H9 (cell line): ENCODE measurements at places on chromosomes 12 and 14.

- DNase-seq, result no peak
Measured at GRCh38 chr14:68464711-68465110, 328.2 kb downstream of the ZFP36L1 start.

DNA sequence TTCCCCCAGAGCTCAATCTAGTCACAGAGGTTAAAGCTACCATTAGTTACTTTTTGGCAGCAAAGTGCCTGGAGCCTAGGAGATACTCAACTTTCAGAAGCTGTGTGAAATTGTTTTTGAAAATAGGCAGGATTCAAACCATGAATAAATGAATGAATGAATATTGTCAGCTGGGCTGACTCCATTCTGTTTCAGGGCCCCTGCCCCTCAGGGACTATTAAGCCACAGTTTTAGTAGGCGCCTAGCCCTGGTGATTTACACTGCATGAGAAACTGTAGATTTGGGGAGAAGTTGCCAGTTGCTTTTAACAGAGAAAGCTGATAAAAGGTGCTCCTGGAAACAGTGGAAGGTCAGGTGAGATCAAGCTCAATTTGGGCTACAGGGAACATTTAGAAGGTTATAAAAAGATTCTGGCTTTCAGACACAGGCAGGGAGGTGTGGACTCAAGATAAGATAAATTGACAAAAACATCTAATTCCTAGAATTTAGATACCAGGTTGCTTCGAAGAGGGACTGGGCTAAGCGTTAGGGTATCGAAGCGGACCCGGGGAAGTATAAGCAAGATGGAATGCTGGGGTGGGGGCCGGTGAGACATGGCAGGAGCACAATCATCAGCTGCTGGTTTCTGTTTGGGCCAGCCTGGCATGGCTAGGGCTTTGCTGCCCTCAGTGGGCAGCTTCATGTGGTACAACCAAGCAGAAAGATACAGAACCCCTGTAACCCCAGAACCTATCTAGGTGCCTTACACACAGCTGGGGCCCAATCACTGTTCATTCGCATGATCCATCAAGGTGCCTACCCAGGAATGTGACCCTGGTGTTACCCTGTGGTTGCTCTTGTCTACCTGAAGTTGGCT, 14.9 kb upstream of the CELA1 start:
- DNase-seq, result no peak

- no peak for DNase-seq
Measured at GRCh38 chr12:1803736-1804135, 16.6 kb upstream of the LRTM2 start.

DNA sequence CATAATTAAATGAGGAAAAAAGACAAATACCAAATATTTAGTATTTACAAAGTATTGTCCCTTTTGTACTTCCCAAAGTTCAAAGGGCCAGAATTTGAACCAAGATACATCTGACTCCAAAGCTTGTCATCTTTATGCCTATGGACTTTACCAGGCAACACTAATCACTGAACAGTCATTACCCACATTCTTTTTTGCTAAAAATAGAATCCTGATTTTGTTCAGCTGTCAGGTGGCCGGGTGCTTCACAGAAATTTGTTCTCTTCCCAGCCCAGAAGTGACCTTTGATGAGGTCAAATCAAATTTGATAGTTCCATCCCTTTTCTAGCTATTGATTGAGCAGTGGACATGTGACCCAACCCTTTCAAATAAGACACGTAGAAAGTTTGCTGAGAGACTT, 121.6 kb downstream of the LLPH start:
- DNase-seq, result no peak

DNA sequence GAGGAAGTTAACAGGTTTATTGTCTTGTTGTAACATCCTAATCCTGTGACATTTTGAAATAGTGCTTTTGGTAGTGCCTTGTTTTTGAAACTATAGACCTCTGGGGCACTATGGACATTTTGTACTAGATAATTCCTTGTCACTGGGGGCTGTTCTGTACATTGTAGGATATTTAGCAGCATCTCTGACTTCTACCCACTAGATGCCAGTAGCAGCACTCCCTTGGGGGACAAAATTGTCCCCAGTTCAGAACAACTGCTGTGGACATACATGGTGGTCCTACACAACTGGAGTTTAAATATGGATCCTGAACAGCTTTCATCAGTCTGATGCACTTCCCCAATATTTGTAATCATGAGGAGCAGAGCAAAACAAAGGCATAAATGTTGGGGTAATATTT, 264.7 kb downstream of the RAD51B start:
- DNase-seq, result no peak

GRCh38 chr14:83709116-83709515, 1820.8 kb upstream of the FLRT2 start:
- no peak for DNase-seq

DNA sequence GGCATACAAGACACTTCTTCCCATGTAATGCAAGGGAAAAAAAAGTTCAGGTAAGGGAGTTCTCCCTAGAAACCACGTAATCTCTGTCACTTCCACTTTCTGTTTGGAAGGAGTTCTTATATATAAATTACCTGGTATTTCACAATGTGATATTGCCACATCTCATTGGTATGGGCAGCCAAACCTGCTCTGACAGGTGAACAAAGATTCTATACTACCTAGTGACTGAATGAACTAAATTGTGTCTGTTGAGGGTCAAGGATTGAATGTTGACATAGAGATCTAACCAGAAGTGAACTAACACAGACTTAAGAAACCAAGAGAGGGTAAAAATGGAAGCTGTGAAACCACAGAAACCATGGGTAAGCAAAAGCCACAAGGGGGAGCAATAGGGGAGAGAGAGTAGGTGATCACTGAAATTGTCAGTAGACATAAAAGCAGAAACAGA, 161.3 kb downstream of the RPL10L start:
- peak; percentile 40 for DNase-seq

DNA sequence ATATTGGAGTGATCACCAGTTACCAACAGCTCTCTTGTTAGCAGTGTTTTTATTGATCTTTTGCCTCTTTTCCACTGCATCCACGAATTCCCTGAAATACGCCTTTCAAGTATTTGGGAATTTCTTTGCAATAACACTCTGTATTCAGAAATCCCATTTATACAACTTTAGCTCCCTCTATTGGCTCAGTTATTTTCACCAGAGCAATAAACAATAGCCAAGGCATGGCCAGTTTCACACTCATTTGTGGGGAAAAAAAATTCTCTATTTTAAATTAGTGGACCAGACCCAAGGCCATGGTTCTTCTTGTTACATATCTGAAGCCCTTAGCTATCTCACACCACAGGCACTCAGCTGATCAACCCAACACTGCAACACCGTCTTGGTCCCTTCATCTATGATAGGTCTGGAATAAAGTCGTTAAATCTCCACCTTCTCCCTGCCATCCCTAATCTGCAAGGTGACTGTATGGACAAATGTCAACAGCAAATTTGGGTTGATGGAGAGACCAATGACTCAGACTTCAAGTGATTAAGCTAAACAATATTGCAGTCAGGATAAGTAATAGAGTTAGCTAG, 92.4 kb upstream of the TMEM260 start:
- no peak for DNase-seq

- no peak for DNase-seq
Measured at GRCh38 chr12:65607401-65607841, 216.9 kb upstream of the HMGA2 start.

DNA sequence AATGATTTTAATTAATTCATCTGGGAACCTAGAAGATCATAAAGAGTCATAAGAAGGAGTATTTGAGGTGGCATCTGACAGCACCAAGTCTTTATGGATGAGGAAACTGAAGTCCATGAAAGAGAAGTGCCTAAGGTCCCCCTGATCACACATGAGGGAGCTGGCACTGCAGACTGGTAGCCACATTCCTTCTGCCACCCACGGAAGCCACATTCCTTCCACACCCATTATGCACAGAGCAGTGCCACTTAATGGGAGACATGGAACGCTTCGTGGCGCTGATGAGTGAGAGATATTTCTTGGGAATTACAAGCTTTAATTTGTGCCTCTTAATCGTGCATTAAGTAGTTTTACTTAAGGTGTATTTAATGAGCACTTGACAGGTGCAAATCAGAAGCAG, 139.3 kb upstream of the NTF3 start:
- DNase-seq, result no peak

- DNase-seq, result no peak
Measured at GRCh38 chr12:111819191-111820158, 22.6 kb upstream of the MAPKAPK5 start.

GRCh38 chr12:54246011-54246641, 33.8 kb downstream of the CBX5 start:
- DNase-seq, result no peak

- DNase-seq, result no peak
Measured at GRCh38 chr14:51006781-51007211, 62.5 kb upstream of the PYGL start.

DNA sequence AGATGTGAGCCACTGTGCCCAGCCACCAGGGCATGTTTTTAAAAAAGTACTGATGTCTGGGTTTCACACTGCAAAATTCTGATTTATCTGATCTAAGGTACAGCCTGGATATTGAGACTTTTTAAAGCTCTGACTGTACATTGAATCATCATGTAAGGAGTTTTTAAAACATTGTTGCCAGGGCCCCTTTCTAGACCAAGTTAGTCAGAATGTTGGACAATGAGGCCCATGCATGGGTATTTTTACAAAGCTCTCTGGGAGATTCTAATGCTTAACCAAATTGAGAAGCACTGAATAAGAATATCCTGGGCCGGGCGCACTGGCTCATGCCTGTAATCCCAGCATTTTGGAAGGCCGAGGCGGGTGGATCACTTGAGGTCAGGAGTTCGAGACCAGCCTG, 16.7 kb downstream of the TMEM19 start:
- no peak for DNase-seq

DNA sequence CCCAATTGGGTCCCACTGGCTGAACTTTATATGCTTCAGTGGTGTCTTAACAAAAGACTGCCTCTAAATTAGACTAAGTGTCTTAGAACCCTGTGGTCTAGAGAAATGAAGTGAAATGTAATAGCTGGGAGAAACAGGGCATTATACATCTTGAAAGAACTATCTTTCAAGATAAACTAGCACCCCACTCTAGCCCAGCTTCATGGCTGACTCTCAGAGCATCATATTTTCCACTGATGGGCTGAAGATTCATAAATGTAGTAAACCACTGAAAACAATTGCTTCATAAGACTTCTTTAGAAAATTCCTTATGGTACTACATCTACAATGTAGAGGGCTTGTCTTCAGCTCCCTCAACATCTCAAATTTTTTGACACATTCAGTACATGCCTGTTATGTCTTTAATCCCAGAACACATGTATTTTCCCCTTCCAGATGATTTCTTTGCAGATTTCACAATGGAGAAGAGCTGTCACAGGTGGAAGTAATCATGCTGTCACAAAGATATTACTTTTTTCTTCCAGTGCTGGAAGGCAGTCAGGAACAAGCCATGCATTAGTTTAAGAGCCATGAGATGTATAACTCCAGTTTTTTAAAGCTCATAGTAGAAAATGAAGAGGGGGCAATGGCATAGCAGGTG, 48.5 kb downstream of the IFNG-AS1 start:
- DNase-seq, result no peak

GRCh38 chr14:29148221-29148620, 381.6 kb downstream of the FOXG1 start:
- DNase-seq, result no peak

DNA sequence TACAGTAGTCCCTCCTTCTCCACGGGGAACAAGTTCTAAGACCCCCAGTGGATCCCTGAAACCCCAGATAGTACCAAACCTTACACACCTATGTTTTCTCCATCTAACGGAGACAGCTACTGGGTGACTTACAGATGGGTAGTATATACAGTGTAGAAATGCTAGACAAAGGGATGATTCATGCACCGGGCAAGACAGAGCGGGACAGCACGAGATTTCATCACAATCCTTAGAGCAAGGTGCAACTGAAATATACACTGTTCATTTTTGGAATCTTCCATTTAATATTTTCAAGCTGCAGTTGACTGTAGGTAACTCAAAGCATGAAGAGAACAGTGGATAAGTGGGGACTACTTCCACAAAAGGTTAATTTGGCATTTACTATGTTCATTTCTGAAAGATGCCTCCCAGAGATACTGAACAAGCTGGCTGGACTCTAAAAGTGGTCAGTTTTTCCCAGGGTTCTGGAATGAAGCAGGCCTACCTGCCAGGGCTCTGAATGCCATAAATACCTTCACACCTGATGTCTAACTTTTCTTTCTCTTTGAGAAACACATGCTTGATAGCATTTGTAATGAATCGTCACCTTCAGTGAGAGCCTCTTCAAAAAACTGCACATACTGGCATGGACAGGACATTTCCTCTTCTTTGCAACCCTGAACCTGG, 127.7 kb upstream of the FOXN3 start:
- no peak for DNase-seq

GRCh38 chr12:47507221-47507620, 198.6 kb downstream of the RPAP3 start:
- DNase-seq, result no peak

- DNase-seq, result no peak
Measured at GRCh38 chr14:92556863-92557543, 43.4 kb downstream of the RIN3 start.

DNA sequence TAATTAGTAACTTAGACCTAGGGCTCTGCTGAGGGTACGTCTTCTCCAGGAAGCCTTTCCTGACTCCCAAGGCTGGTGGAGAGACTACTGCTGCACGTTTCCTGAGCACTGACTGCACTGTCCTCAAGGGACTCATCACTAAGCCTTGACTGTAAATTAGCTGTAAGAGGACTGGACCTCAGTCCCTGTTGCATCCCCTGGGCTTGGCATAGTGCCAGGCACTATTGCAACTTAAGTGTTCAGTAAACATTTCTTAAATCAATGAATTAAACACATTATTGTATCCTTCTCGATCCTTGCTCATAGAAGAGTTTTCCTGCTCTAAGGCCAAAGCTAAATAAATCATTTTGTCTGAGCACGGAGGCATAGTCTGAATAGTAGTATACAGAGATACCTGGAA, 31.9 kb upstream of the IFNG-AS1 start:
- DNase-seq, result no peak

DNA sequence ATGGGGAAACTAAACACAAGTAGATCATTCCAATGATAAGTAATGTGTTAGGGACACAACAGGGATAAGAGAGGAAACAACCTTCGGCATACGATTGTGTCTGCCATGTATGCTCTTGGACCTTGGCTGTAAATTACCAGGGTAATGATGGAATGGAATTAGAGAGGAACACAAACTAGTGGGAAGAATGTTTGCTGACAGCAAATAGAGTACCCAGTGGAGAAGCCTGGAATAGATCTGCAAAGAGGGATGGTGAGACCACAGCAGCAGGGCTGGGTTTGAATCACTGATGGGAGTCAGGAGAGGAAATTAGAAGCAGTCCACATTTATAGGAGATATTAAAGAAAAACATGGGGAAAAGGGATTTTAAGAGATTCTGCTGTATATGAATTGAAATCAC, 172.8 kb downstream of the LRIG3 start:
- DNase-seq, result no peak

DNA sequence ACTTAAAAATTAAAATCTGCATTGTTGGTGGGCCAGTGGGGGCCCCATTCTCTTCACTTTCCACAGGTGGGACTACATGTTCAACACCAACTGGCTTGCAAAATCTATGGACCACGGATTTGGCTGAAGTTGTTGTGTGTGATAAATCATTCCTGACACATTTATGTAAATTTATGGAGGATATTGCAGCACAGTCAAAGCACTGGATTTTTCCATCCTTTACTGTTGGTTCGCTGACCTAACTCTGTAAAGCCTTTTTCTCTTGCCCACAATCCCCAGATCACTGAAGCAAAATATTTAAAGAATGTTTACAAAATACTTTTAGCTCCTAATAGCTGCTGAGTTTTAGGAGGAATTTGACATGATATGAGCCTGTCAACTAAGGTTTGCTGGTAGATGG, 219.7 kb upstream of the PRICKLE1 start:
- no peak for DNase-seq

- no peak for DNase-seq
Measured at GRCh38 chr14:22084393-22085281, 411.0 kb upstream of the OR4E1 start.

- peak; percentile 75 for DNase-seq
Measured at GRCh38 chr12:111304642-111305071, 64.2 kb downstream of the PHETA1 start.
